ENCODE measurements at places on chromosomes 2 and 18. TPM values are rescaled to one million over a fixed set of nuclear protein-coding genes. Genes with fewer than 3 reads are reported as not detected.

DTNB gene
- polyA plus RNA-seq = 12.1 TPM

KCNJ3 gene
- not detected for polyA plus RNA-seq

TNS1 gene
- polyA plus RNA-seq = 19.7 TPM

DNA sequence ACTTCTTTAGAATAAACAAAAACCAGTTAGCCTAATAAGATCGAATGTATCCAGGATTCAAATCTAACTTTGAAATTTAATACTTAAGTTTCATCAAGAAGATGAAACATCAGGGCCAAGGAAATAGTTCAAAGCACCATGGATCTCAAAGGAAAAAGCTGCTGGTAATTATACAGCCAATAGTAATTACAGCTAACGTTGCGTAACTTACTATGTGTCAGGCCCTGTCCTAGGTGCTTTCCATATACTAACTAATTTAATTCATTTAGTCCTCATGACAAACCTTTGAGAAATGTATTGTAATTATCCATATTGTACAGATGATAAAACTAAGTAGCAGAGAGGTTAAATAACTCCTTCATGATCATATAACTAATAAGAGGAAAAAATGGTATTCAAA lies 598.6 kb downstream of the NYAP2 start:
- no peak for DNase-seq

- DNase-seq = peak; percentile 49
Measured at GRCh38 chr2:218648088-218648786, 11.2 kb downstream of the ZNF142 start.

SRD5A2 gene
- not detected for polyA plus RNA-seq

DNA sequence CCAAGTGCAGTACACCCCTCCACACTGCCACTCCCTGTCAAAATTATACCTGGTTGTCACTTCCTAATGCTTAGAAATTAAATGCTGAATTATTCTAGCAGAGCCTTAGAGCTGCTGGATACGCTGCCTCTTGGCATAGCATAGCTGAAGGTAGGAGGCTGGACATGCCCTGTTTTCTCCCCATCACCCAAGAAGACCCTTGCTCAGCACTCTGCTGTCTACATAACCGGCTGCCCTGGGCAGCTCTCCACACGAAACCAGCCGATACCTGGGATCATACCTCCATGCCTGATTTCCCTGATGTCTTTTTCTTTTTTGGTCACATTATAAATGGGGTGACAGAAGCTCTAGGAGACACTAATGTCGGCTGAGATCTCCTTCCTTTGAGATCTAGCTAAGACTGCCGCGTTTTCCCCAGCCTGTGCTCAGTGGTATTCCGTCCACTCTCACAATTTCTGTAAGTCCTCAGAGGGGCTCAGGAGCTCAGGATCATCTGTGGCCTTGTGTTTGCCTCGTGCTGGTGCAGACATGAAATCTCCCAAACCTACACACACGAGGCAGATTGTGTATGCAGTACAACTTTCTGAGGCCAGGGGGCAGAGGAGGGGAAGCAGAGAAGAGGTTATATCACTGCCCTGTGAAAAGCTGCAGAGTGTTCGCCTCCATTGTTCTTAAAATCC lies 13.5 kb upstream of the ZAP70 start:
- peak; percentile 23 for DNase-seq

DNA sequence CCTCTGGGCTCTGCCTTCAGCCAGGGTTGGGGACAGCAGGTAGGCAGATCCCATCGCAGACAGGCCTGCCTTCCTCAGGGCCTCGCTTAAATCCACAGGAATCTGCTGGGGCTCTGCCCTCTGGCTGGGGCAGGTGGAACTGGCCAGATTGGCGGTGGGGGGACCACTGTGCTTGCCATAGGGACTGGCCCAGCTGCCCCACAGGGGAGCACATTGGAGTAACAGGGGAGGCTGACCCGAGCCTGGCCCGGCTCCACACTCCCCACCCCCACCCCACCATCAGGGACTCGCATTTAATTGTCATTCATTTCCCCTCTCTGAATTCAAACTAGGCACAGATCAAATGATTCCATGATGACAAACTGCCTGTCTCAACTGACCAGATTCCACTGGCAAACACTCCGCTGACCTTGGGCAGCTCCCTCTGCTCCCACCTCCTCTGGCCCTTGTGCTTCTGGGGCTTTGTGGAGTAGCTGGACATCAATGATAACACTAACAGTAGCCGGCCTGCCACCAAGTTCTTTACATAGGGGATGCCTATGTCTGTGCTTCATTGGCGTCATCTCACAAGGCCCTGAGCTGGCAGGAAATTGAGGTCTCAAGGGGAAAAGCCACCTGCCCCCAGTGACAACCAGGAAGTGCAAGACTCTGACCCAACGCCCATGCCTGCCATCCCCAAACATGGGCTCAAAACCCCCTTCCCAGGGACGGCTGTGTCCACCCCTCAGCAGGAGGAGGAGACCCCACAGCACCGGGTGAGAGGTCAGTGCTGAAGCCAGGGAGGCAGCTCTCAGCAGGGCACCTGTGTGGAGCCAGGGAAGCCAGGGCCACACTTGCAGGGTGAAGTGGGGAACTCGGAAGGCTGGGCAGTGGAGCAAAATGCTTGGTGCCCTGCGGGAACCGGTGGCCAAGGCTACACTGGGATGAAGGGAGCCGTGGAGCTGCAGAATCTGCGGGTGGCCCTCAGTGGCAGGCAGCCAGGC lies 2.1 kb upstream of the B3GNT7 start:
- no peak for DNase-seq

DNA sequence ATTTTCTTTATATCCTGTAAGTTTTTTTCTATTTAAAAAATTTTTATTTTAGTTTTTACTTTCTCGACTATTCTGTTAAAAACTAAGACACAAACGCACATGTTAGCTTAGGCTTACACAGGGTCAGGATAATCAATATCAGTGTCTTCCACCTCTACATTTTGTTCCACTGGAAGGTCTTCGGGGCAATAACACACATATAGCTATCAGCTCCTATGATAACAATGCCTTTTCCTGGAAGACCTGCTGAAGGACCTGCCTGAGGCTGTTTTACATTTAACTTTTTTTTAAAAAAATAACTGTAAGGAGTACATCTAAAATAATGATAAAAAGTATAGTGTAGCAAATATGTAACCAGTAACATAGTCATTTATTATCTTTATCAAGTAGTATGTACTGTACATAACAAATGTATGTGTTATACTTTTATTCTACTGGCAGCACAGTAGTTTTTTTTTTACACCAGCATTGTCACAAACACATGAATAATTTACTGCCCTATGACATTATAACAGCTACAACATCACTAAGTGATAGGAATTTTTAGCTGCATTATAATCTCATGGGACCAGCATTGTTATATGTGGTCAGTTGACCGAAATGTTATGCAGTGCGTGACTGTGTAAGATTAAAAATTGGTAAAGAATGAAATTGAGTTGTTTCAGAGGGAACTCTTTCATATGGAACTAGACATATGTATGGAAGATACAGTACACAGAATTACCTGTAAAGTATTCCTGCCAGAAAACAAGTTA lies 37.9 kb downstream of the CCDC138 start:
- no peak for DNase-seq

DNA sequence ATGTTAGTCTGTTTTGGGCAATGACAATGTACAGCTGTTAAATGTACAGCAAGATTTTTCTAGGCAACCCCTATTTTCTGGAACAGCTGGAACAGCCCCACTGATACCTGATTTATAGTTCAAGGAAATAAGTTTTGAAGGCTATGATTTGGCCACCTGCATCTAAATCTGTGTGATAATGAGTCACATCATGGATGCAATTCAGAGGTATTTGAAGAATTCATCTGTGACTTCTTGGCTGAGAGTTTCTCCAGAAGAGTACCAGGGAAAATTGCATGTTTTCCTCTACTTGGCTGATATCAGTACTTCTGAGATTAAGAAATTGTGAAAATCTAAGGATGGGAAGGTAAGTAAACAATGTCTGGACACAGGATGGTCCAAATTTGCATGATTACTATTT lies 40.7 kb upstream of the NT5C1B start:
- no peak for DNase-seq

DNA sequence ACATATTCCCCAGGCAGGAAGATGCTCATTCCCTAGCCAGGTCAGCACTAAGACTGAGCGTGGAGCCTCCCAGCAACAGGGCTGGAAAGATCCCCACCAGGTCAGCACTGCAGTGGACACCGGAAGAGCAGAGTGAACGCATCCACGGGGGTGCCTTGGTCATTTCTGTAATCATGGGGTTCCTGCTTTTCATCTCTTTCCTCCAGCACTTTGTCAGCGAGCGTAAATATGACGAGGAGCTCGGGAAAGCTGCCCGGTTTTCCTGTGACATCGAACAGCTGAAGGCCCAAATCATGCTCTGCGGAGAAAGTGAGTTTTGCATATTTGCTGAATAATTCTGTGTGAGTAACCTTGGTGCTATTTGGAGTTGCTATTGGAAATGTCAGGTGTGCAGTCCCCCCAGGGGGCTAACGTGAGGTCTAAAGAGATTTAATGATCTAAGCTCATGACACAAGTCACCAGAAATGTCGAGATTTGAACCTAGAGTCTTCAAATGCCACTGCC lies 40.1 kb downstream of the KCTD18 start:
- DNase-seq = no peak

DNA sequence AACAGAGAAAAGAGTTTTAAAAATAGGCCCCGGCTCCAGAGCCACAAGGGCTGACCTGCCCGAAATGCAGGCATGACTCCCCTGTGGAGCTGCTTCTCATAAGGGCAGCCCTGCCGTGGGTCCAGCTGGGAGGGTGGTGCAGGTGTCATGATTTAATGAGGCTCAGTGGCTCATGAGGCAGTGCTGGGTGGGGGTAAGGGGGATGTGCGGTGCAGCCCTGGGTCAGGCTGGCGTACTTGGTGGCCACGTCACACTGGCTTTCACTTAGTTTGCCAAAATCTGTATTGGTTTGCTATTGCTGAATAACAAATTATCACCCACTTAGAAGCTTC lies 33.6 kb downstream of the HJURP start:
- no peak for DNase-seq

- no peak for DNase-seq
Measured at GRCh38 chr2:173630425-173631126, 275.9 kb downstream of the CDCA7 start.

CBLN2 gene
- 0.02 TPM for polyA plus RNA-seq

DNA sequence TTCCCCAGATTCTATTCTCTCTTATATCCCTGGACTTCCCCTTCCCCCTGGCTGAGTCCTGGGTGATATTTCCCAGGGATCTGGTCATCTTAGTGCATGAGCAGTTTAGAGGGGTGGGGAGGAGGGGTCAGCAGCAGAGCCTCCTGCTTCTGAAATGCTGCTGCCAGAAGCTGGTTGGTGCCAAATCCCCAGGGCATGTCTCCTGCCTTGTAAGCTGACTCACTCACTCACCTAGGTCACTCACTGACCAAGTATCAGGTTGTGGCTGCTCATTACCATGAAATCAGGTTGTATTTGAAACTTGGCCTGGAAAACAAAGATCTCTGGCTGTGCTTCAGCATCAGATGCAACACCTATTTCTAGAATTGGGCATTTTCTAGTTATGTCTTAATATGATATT lies 14.3 kb downstream of the GPR39 start:
- no peak for DNase-seq

PAX8 gene
- 1.2 TPM for polyA plus RNA-seq

GRCh38 chr18:48887905-48888772 lies 62.6 kb downstream of the SMAD7 start:
- DNase-seq = no peak

C2orf66 gene
- not detected for polyA plus RNA-seq

DNA sequence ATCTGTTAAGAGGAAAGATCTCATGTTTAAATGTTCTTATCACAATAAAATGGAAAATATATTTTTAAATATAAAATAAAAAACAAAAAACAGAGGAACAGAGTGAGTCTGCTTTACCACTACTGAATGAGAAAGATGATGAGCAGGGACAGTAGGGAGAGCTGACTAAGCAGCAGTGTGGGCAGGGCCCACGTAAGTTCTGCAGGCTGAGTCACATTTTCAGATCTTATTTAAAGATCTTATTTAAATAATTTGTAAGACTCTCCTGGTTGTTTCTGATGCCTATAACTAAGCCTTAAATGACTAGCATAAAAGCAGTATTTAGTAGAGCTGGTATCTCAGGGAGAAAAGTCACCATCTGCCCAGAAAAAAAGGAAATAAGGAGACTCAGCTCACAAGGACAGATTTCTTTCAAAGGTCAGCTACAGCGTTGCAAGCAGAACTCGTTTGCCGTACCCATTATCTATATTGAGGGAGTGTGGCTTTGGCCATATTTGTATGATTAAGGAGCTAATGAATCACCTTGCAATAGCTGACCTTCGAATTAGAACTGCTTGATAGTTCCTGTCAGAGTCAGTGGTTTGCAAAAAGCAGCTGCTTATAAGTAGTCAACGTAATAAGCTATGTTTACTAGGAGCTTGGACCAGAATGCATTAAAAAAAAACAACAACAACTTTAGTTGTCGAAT lies 322.1 kb upstream of the CHAC2 start:
- DNase-seq = peak; percentile 26

- no peak for DNase-seq
Measured at GRCh38 chr2:105381101-105381668, 17.7 kb downstream of the FHL2 start.

DNA sequence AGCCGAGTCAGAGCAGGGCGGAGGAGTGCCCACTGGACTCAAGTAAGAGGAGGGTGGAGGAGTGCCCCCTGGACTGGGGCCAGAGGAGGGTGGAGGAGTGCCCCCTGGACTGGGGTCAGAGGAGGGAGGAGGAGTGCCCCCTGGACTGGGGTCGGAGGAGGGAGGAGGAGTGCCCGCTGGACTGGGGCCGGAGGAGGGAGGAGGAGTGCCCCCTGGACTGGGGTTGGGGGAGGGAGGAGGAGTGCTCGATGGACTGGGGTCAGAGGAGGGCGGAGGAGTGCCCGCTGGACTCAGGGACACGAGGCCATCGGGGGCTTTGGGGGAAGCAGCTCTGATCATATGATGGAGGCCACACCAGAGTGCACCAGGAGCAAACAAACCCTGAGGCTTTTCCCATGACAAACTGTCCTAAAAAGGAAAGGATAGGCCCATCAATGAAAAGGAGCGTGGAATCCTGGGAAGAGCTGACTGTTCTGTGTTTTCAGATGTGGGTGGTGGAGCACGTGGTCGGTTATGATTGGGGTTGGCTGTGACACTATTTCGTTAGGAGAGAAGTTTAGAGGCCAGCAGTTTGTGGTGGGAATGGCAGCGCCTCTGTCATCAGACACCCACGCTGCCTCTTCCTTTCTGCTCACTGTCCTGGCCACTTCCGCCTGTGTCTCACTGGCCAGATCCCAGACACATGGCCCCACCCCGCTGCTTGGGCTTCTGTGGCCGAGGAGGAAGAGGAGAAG lies 24.5 kb upstream of the HPCAL1 start:
- DNase-seq = no peak

DNA sequence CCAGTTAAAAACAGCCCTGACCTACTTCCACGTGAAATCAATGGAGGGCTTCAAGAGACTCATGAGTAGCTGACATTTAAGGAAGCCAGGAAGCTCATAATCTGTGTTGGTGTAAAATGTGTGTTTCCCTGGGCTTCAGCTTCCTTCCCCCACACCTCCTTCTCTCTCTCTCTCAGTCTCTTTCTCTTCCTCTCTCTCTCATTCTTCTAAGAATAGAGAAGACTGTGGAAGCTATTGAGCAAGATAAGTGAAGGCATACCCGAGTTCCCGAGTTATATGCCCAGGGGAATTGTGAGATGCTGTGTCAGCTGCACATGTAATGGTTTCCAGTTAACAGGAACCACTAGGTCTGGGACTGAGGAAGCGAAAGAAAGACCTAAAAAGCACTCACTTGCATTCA lies 199.4 kb downstream of the NYAP2 start:
- no peak for DNase-seq

GRCh38 chr2:189407281-189408209 lies 33.7 kb upstream of the WDR75 start:
- DNase-seq = peak; percentile 56

POTEC gene
- polyA plus RNA-seq = not detected

Measured in AG04450 (cell line).